ENCODE measurements at places on chromosomes 12 and 14. TPM values are rescaled to one million over a fixed set of nuclear protein-coding genes. Genes with fewer than 3 reads are reported as not detected.

DNA sequence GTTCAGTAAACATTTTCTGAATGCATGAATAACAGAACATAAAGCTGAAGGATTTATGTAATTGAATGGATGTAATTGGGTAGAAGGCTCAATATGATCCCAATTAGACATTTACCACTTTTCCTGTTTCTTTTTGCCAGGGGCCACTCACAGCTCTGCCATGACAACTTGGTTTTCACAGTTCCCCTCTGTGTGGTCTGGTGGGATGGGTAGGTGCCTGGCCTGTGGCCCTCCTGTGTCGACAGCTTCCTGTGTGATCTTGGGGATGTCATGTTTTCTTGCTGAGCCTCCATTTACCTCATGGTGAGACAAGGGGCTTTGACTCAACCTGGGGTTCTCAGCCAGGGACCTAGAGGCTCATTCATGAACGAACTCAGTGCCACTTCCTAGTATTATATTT is 12.6 kb upstream of the SERPINA10 start:
- H3K4me1 ChIP-seq = no peaks in the 10 kb centered on the region
- H3K27me3 ChIP-seq = no peaks in the 10 kb centered on the region
- no peaks in the 10 kb centered on the region for H3K36me3 ChIP-seq
- DNase-seq = no peak

MGST1 gene
- 41.6 TPM for total RNA-seq

AQP5 gene
- 1.6 TPM for total RNA-seq

DNA sequence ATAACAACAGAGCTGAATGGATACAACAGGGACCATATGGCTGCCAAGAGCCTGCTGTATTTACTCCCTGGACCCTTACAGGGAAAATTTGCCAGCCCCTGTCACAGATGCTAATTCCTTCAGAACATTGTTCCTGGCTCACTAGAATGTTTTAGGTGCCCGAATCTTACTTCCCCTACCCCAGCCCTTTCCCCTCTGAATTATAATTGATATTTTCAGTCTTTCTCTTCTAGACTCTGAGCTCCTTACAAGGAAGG is 235.3 kb downstream of the KSR2 start:
- no peaks in the 10 kb centered on the region for H3K36me3 ChIP-seq
- H3K4me3 ChIP-seq = no peak overlapping the region
- H3K27me3 ChIP-seq = no peaks in the 10 kb centered on the region
- H3K4me1 ChIP-seq = no peaks in the 10 kb centered on the region
- DNase-seq = no peak
- no peak overlapping the region for H3K27ac ChIP-seq

DNA sequence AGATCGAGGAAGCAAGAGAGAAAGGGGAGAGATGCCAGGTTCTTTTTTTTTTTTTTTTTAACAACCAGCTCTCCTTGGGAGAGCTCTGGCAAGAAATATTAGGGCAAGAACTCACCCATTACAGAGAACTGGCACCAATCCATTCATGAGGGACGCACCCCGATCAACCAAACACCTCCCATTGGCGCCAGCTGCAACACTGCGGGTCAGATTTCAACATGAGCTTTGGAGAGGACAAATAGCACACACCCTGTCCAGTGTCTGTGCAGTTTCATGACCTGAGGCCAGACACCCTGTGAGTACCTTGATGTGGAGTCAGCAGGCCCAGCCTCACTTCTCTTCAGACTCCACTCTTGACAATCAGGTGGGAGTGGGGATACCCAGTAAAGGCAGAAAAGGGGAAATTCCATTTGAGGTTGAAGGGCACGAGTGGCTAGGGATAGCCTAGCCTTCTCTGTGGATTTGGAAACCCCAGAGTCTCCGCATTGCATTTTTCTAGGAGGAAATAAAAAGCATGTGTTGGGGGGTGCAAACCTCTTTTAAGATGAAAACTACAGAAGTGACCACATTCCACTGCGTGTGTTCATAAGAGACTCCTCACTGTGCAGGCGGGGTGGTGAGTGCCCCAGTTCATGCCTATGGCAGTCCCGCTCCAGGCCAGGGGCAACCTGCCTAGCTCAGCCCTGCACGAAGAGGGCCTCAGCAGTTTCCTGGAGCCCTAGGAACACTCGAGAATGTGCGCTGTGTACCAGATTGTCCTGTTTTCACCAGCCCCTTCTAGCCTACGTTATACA is 42.4 kb upstream of the GPATCH2L start:
- H3K27ac ChIP-seq = no peak overlapping the region
- H3K4me1 ChIP-seq = no peaks in the 10 kb centered on the region
- H3K36me3 ChIP-seq = no peaks in the 10 kb centered on the region
- H3K4me3 ChIP-seq = no peak overlapping the region

ABCB9 gene
- 9.7 TPM for total RNA-seq

OAS1 gene
- total RNA-seq = not detected
